GM18507 (cell line): ENCODE measurements at places on chromosomes 13 and 19.

- no peak for DNase-seq
Measured at GRCh38 chr19:11982526-11982925, 17.7 kb downstream of the ZNF763 start.

DNA sequence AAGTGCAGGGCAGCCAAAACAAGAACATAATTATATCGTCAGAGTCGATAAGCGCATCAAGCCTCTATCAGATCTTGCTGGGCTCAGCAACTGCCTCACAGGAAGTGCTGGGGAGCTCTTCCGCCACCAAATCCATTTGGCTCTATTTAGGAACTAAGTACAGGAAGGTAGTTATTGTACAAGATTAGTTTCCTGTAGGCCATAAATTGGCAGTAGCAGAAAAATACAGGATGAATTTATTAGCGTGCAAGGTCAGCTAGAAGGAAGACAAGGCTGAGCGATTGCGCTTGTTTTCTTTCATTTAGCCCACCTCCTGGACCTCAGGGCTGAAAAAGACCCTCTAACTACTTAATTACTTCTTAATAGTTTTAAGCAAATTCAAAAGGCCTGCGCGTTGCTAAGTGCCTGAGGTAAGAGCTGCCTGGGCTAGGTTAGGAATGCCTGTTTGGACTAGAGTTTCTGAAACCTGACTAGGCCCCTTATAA is 118.5 kb downstream of the IRS2 start:
- DNase-seq, result no peak

DNA sequence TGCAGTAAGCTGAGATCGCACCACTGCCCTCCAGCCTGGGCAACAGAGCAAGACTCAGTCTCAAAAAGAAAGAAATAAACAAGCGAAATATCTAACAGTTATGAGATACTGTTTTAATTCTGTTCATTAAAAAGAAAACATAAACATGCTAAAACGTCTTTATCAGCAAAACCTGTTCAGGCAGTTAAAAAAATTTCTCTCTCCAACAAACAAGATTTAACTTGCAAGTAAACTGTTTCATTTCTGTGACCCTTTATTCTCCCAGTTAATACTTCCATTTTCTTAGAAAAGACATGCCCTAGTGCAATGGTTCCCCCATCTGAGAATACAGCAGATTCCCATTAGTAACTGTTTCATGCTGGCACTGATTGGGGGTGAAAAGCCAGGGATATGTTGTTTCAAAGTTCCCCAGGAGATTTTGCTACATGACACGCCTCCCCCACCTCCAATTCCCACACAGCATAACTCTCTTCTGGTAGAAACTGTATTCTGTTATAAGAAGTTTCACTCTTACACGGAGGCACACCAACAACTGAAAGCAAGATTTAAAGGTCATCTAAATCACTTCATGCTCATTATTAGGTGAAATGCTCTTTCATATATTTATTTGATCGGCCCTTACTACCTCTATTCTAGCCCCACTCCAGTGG is 24.4 kb downstream of the ELF1 start:
- DNase-seq, result no peak

DNA sequence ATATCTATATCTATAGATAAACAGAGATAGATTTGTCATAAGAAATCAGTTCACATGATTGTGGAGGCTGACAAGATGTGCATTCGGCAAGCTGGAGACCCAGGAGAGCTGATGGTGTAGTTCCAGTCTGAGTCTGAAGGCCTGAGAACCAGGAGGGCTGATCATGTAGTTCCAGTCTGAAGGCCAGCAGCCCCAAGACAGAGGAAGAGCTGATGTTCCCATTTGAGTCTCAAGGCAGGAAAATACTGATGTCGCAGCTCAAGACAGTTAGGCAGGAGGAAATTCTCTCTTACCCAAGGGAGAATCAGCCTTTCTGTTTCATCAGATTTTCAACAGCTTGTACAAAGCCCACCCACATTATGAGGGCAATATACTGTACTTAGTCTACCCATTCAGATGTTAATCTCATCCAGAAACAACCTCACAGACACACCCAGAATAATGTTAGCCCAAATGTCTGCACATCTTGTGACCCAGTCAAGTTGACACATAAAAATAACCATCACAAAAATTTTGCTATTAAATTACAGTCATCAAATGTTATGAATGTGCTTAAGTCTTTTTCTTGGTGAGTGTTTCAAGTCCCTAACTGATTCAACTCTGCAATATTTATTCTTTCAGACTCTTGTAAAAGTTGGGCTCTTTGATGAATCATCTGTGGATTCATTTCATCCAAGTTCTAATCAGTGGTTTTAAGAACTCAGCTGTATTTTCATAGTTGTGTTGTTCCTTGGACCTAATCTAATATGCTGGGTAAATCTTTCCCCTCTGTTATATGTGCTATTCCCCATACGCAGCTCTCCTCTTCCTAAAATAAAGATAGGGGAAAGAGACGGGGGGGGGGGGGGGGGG is 22.7 kb upstream of the LRCH1 start:
- DNase-seq, result no peak

DNA sequence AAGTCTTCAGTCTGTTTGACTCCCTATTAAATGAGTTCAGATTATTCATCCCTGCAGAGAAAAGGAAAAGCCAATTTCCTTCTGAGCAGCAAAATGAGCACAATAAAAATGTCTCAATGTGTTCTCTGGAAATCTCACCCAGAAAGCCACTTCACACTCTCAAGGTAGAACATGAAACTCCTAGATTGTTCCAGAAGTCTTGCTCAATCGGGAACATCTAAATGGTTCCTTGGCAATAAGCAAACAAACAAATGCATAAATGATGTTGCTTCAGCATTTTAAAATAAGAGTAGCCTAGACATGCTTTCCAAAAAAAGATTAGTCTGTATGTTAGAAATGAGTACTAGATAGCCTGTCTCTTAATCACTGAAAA is 59.7 kb upstream of the TNFRSF19 start:
- no peak for DNase-seq

DNA sequence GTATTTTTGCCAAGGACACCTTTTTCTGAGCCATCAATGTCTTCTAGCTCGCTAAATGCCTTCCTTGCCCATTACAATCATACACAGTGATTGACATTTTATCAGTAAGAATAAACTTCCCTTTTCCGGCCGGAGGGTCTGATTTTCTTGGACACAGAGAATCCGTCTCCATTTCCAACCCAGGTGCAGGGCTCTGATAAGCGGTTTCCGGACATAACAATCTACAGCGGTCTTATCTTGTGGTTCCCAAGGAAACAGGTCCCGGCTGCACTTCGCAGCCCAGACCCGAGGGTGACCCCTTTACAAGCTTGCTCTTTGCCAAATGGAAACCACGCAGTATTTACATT is 5.1 kb upstream of the ZNF77 start:
- DNase-seq, result no peak

GRCh38 chr13:107233541-107233940 is 665.6 kb upstream of the ARGLU1 start:
- DNase-seq, result no peak

- DNase-seq, result no peak
Measured at GRCh38 chr13:29000826-29001225, 180.7 kb downstream of the MTUS2 start.

DNA sequence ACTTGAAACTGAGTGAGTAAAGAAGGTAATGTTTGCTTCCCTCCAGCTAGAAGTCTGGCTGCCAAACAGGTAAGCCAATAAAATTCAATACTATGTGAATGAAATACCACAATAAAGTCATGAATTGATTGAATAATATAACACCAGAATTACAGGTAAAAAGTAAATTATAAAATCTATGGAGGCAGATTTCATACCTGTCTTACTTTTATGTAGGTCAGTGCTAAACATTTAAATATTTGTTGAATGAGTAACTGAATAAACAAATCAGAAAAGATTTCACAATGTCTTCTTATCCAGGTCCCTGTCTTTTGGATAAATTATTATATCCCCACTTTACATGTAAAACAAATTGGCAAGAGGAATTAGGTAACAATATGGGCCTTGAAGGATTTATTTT is 62.7 kb downstream of the MICU2 start:
- no peak for DNase-seq

- no peak for DNase-seq
Measured at GRCh38 chr13:74561155-74561554, 427.0 kb upstream of the KLF12 start.

DNA sequence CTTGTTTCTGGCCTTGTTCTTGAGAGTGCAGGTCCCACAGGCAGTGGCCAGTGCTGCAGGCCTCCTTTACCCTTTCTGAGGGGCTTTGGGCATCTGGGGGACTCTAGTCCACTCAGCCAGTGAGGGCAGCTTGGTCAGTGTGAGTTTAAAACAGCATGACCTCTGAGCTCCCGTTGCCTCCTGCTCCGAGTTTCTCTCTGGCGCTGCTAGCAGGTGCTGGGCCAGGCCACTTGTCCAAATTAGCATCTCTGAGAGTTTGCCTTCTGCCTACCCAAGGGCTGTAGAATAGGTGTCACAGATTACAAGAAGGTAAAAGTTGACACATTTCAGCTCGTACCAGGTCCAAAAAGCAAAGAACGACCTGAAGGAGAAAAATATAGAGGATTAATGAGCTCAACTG is 105.9 kb downstream of the SIPA1L3 start:
- no peak for DNase-seq

- no peak for DNase-seq
Measured at GRCh38 chr13:35833608-35834275, 297.4 kb downstream of the DCLK1 start.

GRCh38 chr19:47280183-47280797 is 5.6 kb downstream of the INAFM1 start:
- DNase-seq, result no peak

GRCh38 chr19:54937926-54938325 is 9.4 kb downstream of the NLRP7 start:
- DNase-seq, result peak; percentile 57

DNA sequence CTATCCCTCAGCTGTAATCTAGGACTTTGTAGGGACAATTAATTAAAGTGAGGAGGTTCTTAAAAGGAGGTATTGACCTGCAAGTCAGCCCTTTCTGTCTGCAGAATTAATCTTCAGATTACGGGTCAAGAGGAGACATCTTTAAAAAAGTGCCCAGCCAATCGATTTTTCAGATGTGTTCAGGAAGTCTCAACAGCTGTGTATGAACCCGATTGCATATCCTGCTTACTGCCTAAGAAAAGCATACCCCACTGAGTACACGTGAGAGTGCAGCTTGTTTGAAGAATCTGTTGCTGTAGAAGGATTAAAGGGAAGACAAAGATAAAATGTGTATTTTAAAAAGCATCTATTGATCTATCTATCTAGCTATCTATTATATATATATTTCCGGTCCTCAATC is 1194.5 kb downstream of the UQCRFS1 start:
- no peak for DNase-seq

- DNase-seq, result no peak
Measured at GRCh38 chr13:90673746-90674145, 673.7 kb upstream of the MIR17HG start.
